ENCODE measurements at places on chromosomes 3 and 15.

DNA sequence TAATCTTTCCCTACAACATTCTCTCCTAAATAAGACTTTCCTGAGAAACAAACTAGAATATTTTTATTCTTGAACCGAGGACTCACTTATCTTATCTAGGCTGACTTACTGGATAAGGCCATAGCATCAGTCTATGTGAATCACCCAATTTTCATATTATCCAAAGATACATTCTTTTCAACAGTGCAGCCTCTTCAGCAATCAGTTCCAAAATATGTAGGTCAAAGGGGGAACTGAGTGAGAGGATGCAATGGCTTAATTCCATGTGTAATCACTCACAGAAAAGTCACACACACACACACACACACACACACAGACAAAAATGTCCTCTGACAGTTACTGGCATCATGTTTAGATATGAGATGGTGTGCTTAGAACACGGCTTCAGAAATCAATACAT lies 31.5 kb upstream of the MECOM start:
- no peak for DNase-seq

- no peak for DNase-seq
These were observed 6.0 kb upstream of the SLC6A1 start for GRCh38 chr3:10986592-10986991.

GRCh38 chr3:52978109-52978754 lies 67.6 kb downstream of the SFMBT1 start:
- DNase-seq = no peak

DNA sequence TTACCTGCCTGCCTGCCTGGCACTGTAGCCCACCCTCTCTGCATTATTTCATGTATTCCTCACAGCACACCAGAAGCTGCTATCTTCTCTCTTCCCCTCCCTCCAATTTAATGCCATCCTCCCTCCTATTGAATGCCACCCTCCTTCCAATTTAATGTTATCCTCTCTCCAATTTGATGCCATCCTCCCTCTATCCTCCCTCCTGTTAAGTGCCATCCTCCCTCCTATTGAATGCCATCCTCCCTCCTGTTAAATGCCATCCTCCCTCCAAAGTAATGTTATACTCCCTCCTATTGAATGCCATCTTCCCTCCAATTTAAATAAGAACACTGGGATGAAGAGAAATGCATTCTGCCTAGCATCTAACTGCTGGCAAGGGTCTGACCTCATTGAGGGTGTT lies 11.1 kb downstream of the ATP10A start:
- DNase-seq = no peak

DNA sequence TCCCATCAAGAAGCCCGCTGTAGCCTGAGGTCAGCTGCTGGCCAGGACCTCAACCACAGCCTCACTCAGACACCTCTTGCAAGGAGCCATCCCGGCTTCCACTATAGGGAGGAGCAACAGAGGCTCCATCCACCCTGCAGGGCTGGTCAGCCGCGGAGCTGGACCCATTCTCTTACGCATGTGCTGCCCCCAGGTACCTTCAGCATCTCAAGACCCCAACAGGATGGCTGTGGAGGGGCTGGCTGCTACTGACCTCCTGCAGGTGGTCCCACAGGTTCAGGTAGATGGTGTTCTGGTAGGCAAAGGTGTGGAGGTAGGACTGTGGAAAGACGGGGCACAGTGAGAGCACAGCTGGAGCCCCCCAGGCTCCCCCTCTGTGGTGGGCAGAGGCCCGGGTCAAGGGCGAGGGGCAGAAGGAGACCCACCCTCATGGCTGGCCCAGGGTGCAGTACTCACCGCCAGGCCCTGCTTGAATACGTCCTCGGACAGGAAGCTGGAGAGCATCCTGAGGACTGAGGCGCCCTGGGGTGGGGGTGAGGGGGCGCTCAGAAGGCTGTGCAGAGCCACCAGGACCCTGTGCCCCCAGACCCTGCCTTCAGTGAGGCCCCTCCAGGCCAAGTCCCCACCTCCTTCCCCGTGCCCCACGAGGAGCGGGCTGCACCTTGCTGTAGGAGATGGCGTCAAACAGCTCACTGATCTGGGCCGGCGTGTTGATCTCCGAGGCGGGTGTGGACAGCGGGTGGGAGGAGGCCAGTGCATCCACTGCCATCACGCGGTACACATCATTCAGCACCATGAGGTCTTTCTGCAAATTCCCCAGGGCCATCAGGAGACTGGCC lies 11.4 kb downstream of the ANPEP start:
- DNase-seq = no peak

Measured in head of caudate nucleus (tissue), 42 donors.